ENCODE measurements at places on chromosomes 13 and 19.

- DNase-seq = no peak
Measured at GRCh38 chr19:53808710-53809125, 15.4 kb downstream of the NLRP12 start.

GRCh38 chr19:3506384-3507340 lies 551 bp downstream of the FZR1 start:
- no peak for DNase-seq

DNA sequence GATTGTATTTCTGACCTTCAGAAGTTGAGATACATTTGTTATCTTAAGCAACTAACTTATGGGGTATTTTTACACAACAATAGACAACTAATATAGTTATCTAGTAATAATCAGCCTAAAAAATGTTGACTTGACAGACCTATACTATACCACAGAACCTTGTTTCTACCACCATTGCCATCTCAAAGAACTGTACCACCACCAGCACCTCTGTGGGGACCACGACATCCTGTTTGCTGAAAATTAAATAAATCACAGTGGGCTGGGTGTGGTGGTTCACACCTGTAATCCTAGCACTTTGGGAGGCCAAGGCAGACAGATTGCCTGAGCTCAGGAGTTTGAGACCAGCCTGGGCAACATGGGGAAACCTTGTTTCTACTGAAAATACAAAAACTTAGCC lies 24.0 kb downstream of the TSKS start:
- DNase-seq = no peak

DNA sequence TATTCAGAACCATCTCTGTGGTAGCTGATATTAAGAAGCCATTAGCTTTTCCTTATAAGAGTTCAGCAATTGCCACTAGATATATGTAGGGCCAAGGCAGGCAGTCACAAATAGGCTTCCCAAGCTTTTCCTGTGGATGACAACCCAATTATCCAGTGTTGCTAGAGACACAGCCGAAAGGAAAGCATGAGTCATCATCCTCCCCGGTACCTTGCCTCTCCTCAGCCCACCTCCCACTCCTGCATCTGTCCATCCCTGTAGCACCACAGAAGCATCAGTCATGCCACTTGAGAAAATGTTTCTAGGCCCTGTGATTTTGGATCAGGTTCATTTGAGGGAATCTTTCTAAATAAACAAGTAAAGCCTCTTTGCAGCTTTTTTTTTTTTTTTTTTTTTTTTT lies 204.3 kb downstream of the DNAJC15 start:
- DNase-seq = no peak

DNA sequence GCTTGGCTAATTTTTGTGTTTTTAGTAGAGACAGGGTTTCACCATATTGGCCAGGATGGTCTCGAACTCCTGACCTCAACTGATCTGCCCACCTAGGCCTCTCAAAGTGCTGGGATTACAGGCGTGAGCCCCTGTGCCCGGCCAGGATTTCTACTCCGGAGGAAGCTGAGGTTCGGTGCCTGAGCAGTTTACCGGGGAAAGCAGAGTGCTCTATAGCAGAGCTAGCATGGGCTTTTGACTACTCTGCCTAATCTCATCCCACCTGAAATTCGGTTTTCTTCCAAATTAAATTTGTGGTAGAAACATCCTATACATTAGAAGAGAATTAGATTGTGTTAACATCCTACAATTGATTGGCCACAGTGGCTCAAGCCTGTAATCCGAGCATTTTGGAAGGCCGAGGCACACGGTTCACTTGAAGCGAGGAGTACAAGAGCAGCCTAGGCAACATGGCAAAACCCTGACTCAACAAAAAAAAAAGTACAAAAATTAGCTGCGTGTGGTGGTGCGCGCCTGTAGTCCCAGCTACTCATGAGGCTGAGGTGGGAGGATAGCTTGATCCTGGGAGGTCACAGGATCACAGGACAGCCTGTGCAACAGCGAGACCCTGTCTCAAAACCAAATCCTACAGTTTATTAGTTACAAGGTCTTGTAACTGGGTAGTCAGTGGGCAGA lies 1.6 kb downstream of the RPL13A start:
- no peak for DNase-seq

DNA sequence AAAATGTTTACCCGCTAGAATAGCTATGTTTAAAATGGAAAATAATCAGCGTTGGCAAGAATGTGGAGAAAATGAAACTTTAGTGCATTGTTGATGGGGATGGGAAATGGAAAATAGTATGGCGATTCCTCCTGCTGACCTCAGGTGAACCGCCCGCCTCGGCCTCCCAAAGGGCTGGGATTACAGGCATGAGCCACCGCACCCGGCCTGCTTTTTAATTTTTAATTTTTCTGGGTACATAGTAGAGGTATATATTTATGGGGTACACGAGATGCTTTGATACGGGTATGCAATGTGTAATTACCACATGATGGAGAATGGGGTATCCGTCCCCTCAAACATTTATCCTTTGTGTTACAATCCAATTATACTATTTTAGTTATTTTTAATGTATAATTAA lies 7.3 kb upstream of the NLRP8 start:
- no peak for DNase-seq

- no peak for DNase-seq
Measured at GRCh38 chr19:41612483-41612882, 14.4 kb downstream of the CEACAM4 start.

DNA sequence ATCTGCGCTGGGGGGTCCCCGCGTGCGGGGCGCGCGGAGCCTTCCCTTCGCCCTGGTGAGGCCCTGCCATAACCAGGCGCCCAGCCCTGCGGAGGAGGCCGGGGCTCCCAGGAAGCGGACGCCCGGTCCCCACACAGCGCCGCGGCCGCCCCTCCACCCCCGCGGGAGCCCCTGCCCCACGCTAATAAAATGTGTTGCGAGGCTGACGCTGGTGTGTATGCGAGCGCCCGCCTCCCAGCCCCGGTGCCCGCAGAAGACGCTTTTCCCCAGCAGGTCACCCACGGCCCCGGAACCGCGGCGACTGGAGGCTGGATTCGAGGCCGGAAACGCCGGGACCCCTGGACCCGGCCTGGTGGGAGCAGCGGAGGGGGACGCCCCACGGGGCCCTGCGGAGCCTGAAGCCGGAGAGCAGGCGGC lies 12.1 kb upstream of the CDC34 start:
- DNase-seq = no peak

DNA sequence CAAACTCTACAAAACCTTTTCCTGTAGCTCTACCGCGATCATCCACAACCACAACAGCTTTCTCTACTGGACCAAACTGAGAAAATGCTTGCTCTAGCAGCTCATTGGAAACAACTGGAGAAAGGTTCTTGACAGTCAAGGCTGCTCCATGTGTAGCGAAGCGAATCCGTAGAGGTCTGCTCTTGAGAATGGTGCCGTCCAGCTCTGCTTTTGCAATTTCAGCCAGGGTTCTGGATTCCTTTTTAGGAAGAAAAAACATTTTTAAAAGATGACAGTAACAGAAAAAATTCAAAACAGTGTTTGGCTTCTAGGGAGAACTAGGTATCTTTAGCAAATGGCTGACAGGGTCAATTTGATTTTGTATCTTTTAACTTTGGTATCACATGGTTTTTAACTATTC lies 10.4 kb downstream of the PSPC1 start:
- no peak for DNase-seq

DNA sequence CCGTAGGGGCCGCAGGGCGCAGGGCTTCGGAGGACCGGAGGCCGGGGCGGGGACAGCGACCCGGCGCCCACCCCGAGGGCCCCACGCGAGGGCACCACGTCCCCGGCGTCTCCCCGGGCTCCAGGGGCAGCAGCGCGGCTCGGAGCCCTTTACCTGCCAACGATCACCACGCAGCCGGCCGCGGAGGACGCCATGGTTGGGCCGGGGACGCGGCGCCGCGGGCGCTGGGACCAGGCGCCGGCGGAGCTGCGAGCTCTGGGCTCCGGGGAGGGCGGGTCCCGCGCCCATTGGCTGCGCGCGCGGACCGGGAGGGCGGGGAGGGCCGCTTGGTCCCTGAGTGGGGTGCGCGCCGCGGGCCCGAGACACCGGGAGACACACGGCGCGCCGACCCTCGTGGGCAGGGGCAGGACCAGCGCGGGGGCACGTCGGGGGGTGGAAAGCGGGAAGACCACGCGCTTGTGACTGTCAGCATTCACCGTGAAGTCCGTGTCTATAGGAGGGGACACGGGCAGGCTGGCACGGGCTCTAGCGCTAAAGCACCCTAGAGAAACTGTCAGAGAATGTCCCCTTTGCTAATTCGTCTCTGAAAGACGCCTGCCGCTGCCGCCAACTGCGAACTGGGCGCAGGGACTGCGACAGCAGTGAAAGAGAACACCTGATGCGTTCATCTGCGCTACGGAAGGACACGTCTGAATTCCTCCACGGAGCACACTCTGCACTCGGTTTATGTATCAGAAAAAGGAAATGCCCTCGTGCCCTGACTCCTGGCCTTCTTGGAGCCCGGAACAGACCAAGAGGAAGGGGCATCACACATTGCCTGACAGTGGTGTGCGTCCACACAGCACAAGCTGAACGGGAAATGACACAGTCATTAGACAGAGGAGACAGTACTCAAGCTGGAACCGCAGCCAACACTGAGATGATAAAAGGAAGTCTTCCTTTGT lies at the start of gene CRYL1:
Gene CRYL1, minus strand, starts transcription at position 257 of the 944 bp plus-strand sequence. Its CDS starts 63 bp downstream, at position 194.
- DNase-seq = peak; percentile 44

GRCh38 chr13:85549819-85550218 lies 249.4 kb downstream of the SLITRK6 start:
- DNase-seq = no peak

GRCh38 chr13:111872475-111873150 lies 194.3 kb upstream of the SOX1 start:
- no peak for DNase-seq

DNA sequence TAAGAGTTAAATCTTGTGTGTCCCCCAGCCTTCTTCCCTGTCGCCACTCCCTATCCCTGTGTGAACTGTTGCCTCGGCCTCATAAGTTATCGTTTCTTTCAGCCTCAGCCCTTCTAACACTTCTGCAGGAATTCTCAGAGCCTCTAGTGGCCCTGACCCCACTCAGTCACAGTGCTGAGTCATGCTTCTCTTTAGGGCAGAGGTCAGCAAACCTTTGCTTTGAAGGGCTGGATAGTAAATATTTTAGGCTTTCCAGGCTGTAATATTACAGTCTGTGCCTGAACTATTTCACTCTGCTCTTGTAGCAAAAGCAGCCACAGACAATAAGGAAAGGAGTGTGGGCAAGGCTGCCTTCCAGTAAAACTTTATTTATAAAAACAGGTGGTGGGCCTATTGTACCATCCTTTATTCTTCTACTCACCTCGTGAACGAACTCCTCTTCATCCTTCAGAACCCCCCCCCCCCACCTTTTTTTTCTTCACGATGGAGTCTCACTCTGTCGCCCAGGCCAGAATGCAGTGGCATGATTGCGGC lies 22.1 kb downstream of the MYO9B start:
- DNase-seq = no peak

DNA sequence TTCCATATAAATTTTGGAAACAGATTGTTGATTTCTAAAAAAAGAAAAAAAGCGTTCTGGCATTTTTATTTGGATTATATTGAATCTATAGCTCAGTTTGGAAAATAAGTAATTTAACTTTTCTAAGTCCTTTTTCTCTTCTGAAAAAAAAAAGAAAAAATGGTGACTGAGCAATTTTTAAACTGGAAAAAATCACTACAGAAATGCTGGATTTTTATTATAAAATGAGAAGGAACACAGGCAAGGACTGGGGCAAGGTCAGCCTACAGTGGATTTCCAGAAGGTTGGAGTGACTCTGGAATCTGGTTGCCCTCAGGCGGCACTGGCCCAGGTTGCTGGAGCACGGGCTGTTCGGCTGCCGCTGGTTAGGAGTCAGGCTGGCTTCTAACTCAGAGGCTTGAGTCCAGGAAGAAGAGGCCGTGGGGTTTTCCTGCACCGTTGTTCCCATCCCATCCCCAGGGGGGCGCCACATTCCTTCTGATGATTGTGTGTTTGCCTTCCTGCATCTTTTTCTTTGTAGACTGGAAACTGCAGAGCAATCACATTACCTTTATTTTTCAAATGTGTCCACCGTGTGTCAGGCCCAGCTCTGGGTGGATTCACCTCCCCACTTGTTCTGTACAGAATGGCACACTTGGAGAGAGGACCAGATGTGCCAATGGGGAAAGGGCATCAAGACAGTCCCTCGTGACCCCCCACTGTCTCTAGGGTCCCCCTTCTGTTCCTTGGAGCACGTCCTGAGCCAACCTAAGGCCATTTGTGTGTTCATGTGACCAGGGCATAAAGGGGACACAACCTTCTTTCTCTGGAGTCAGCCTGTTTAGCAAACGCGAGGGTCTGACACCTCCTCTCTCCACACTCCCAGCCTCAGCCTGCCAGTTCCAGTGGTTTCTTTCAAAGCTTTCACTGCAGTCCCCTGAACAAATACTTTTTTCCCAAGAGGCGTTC lies 44.5 kb upstream of the GTF3A start:
- DNase-seq = peak; percentile 15

DNA sequence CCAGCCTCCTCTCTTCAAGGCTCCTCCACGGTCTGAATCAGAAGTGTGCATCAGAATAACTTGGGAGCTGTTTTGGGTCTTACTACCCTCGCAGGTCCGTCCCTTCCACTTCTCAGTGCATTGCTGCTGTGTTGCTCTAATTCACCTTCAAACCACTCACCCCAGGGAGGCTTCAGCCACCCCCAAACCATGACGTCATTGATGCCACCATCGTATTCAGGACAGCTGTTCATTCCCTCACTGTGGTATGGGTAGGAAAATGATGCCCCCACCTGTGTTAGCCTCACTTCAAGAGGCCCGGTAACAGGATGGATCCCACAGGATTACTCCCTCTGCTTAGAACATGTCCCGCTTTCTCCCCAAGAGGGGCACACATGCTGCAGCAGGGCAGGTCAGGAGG lies 1005.7 kb downstream of the UQCRFS1 start:
- no peak for DNase-seq

- DNase-seq = no peak
Measured at GRCh38 chr19:16296713-16297112, 27.9 kb upstream of the KLF2 start.

DNA sequence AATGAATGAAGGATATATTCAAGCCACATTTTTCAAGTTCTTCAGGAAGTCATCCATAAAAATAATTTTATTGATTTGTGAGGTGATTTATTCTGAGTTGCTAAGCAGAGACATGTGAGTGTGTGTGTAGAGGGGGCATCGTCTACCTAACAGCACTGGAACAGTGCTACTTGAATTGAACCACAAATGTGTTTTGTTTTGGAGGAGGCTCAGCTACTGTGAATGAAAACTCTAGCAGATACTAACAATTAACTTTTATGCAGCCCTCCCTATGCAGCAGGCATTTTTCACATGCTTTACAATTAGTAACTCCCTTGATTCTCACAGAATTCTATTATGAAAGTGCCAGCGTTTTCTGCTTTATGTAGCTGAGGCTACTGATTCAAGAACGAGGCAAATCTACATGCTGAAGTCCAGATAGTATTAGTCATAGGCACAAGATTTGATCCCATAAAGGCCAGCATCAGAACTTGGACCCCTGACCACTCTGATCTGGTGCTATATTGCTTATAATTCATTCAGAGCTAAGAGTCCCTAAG lies 103.7 kb downstream of the MYO16 start:
- no peak for DNase-seq

DNA sequence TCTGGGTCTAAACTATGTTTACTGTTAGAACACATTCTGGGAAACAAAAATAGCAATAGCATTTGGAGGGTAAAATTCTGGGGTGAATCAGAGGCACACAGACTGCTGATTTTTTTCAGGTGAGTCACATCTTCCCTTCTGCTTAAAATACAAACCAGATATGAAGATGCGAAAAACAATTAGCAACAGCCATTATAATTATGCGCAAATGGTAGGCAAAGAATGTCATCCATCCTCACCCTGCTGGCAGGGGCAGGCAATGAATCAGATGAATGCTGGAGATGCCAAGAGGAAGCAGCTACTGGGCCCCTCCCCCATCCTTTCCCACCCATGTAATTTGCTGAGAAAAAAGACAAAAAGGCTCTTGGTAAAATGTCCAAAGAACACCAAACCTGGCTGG lies 282.9 kb downstream of the KLF5 start:
- no peak for DNase-seq
